ENCODE measurements at places on chromosomes 7 and 10.

- no peak for DNase-seq
Measured at GRCh38 chr7:130943336-130943901, 209.4 kb upstream of the KLF14 start.

DNA sequence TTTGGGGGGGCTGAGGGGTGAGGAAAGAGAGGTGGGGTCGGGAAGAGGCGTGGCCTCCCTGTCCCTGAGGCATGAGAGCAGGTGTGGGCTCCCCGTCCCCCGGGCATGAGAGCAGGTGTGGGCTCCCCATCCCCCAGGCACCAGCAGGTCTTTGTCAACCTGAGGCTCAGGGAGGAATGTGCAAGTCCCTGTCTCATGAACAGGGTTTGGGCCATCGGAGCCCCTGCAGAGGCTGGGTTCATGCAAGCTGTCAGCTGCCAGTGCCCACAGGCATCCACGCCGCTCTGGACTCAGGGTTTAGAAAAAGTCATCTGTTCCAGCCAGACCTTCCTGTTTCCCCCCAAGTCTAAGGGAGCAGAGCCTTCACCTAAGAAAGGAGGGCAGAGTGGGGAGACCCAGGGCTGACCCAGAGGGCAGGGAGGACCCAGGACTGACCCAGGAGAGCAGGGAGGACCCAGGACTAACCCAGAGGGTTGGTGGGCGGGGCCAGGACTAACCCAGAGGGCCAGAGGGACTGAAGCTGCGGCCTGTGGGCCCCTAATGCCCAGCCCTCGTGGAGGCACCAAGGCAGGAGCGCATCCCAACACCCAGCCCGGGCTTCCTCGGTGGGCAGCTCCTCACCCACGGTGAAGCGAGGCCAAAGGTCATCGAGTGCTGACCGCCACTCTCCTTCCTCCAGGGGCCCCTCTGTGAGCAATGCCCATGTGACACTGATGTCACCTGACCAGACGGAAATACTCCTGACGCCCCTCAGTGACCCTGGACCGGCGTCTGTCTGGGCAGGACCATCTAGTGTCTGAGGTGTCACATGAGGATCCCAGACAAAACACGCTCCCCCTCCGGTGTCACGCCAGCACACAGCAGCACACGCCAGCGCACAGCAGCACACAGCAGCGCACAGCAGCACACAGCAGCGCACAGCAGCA lies 28.9 kb upstream of the GPR146 start:
- DNase-seq: no peak

DNA sequence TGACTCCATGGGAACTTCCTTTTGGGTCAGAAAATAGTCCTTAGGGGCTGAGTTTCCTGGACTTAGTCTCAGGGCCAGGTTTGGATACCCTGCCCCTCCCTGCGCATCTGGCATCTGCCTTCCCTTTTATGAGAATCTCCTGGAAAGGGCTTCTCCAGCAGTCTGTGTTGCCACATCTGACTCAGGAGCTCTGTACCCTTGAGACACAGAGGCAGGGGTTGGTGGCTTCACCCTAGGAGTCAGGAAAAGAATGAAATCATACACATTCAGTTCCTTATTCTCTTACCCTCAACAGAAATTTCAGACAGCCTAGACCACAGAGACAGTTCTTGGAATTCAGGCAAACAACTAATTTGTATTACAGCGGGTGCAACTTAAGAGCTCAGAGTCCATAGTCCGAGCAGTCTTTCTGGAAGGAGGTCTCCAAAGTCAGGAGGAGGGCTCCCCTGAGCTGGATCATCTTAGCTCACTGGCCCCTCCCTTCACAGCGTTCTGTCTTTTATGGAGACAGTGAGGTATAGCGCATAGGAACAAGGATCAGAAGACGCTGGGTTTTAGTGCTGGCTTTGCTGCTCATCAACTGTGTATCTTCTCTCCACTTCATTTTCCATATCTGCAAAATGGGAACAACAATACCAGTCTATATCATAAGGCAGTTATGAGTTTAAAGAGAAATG lies 3.0 kb upstream of the PLAU start:
- DNase-seq: no peak

GRCh38 chr10:10818082-10818481 lies 199.6 kb upstream of the CELF2 start:
- no peak for DNase-seq

Data from ureter (tissue), 1 donor.